ENCODE measurements at places on chromosomes 5 and 9.

- DNase-seq = no peak
Measured at GRCh38 chr9:97568461-97569275, 64.5 kb downstream of the TSTD2 start.

GRCh38 chr5:148912714-148913398 lies 86.4 kb downstream of the ADRB2 start:
- peak; percentile 87 for DNase-seq

- DNase-seq = no peak
Measured at GRCh38 chr9:135887021-135887507, 20.3 kb downstream of the CAMSAP1 start.

DNA sequence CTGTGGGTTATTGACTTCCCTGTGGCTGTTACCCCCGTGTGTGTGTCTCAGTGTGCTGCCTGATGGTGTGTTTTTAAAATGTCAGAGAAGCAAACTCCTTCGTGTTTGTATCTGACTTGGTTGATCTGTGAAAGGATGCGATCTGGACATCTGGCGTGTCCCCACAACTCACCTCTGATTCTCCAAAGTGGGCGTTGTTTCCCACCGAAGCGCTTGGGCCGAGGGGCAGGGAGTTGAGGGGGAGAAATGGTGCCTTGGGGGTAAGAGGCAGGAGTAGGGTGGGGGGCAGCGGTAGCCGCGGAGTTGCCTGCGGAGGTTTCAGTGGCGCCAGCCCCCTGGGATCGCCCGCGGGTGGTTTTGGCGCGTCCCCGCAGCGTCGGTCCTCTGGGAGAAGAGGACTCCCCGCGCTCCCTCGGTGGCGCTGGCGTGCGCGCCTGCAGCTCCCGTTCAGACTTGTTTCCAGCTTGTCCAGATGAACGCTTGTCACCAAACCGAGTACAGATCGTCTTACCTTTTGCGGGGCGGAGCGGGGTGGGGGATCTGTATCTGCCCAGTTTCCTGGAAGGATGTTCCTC lies 1.1 kb downstream of the MAST4 start:
- DNase-seq = no peak

DNA sequence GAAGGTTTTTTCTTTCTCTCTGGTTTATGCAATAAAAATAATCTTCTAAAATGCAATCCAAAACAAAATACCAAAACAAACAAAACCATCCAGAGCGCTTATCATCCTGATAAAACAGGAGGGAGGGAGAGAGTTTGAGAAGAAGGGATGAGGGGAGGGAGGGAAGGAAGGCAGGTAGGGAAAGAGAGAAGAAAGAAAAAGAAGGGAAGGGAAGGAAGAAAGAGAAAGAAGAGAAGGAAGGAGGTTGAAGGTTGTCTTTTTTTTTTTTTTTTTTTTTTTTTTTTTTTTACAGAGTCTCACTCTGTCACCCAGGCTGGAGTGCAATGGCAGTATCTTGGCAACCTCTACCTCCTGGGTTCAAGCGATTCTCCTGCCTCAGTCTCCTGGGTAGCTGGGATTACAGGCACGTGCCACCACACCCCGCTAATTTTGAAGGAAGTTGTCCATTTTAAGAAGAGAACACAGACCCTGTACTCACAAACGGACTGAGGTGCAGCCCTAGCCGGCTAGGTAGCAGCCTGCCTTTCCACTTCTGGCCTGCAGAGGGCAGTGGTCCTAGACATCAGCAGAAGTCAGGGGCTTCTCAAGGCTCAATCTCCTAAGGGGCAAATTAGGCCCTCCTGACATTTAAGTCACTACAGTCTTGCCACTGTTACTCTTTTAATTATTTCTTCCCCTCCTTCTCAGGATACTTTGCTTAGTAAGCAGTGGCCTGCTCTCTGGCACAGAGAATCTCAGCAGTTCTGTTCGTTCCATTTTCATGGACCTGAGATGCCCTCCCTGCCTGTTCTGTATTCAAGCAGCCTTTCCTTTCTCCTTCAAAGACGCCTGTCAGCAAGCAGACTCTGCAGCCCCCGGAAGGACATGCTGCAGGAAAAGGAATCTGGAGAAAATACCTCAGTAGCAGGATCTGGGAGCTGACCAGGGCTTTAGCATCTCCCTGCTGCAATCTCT lies 76.4 kb downstream of the EPB41L4B start:
- DNase-seq = no peak

- no peak for DNase-seq
Measured at GRCh38 chr5:82275216-82275664, 2.9 kb downstream of the RPS23 start.

DNA sequence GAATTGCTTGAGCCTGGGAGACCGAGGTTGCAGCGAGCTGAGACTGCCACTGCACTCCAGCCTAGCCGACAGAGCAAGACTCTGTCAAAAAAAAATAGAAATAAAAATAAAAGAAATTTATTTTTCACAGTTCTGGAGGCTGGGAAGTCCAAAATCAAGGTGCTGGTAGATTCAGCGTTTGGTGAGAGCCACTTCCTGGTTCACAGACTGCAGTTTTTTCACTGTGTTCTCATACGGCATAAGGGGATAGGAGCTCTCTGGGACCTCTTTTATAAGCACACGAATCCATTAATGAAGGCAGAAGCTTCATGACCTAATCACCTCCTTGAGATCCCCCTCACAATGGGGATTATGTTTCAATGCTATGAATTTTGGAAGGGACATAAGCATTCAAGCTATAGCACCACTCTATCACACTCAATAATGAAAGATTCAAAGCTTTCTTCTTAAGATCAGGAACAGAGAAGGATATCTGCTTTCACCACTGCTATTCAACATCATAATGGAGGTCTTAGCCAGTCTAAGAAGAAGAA lies 5.3 kb downstream of the PJA2 start:
- DNase-seq = no peak

DNA sequence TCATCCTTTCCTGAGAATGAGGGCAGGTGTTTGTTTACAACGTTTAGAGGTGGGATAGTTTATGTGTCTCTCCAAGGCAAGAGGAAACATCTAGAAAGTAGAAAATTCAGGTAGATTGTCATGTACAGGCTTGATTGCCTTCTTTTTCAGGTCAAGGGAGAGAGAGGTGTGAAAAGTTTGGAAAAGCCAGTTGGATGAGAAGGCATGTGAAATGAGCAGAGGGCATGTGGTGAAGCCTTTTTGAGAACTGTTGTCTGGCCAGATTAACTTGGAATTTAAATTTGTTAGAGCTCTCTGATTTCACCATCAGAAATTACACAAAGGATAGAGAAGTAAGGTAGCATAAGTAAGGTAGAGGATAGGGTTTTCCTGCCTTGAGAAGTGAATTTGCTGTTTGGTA lies 74.6 kb downstream of the SNX24 start:
- DNase-seq = no peak

DNA sequence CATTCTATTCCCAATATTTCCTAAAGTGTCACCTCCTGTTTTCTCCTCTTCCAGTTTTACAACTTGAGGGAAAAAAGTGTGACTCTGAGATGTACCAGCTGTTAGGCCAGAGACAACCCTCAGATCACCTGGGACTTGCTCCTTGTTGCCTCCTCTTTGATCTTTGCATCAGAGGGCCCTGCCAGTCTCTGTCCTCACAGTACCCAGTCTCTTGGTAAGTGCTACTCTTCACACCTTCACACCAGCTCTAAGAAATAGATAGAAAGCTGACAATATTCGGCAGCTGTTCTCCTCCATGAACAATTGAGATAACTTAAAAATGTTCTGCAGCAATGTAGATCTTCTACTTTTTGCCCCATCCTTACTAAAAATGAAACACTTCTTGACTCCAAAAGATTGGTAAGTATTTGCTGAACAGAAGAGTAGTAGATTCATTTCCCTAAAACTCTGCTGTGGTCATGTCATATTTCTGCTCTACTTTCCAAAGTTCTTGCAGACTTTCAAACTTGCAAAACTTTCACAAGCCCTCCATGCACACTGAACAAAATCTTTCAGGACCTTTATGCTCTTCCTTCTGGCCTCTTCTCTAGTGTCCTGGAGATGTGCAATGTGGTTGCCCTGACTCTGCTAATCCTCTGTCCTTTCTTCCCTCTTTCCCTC lies 188.6 kb downstream of the SNX18 start:
- DNase-seq = no peak

DNA sequence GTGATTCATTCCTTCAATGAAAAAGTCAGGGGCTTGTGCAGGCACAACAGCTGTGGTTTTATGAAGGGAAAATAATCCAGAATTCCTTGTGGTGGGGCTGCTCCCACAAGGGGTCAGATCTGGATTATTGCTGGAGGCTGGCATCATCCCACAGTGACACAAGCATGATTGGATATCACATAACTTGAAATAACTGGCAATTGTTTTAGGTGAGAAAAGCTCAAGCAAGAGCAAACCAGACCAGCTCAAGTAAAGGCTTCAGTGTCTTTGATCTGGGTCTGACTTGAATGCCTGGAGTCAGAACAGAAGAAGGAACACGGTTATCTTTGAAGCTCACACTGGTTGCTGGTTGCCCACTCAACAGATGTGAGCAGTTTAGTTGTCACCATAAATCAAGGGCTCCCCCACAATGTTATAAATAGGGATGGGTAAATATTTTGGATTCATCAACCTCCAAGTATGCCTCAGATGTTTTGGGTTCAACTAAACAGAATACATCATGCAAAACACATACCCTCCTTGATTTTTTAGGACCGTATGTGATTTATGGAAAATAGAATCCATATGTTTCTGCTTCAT lies 3.1 kb upstream of the ZNF474 start:
- no peak for DNase-seq

GRCh38 chr9:6766606-6767005 lies 8.8 kb downstream of the KDM4C start:
- DNase-seq = no peak

DNA sequence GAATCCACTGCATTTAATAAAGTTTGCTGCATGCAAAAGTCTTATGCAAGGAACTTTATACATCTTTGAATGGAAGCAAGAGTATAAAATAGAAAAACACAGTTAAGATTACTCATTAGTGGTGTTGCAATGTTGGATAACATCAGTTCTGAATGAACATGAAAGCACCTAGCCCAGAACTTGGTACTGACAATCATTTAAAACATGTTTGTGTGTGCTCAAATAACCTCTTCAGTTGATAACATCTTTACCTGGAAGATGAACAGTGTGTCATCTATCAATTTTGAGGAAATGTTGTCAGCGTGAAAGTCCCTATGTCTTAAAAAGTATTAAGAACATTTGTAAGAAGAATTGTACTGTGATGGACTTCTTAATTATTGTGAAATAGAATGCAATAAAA lies 370.4 kb upstream of the GRAMD2B start:
- no peak for DNase-seq

- DNase-seq = no peak
Measured at GRCh38 chr9:4118666-4119065, 181.2 kb downstream of the GLIS3 start.

DNA sequence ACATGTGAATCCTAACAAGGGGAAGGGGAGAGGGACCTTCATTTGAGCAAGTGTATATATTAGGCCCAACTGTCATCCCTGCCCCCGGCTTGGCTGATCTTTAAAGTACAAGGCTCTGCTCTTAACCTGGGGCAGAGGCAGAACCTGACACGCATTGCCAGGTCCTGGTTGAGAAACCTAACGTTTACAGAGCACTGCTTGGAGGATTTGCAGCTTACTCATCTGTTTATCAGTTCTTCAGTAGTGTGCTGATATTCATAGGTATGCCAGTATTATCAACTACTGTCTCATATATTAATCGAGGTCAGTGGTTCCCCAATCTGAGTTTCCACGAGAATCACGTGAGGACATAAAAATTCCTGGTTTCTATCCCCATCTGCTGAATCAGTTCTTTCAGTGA lies 50.4 kb downstream of the ACO1 start:
- no peak for DNase-seq

- no peak for DNase-seq
Measured at GRCh38 chr9:110753731-110754231, 85.2 kb downstream of the MUSK start.

- DNase-seq = no peak
Measured at GRCh38 chr5:81803812-81804211, 52.9 kb upstream of the SSBP2 start.

GRCh38 chr9:112411626-112412027 lies 31.7 kb downstream of the HSDL2 start:
- DNase-seq = no peak
